ENCODE measurements at places on chromosomes 16 and 17.

GRCh38 chr17:38322897-38323296 is 20.9 kb downstream of the GPR179 start:
- no peak for DNase-seq

DNA sequence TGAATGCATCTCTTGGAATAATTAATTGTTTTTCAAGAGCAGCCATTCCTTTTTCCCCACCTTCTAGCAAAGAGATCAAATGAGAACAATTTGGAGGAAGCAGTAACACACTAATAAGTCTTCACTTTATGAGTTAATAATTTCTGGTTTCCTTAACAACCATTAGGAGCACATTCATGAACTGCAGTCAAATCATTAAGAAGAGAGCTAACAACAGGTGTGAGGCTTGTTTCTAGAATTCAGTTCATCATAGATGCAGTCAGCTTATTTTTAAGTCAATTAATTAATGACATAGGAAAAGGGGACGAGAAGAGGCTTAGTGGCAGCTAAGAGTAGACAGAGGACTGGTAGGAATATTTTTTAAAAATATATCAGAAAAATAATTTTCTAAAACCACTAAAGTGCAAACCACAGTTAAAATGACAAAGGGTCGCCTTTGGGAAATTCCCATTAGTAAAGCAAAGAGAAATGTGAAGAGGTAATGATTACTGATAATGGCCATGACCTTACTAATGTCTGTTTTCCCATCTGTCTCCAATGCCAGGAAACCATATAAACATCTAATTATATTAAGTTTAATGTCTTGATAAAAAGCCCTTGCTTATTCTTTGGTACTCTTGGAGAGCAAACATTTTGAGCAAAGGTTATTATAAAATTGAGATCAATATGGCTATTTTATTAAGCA is 184.2 kb downstream of the KCNJ2 start:
- no peak for DNase-seq

- no peak for DNase-seq
Observed at GRCh38 chr16:87960296-87960695, 9.1 kb downstream of the BANP start.

- no peak for DNase-seq
Observed at GRCh38 chr16:1865902-1866690, 5.9 kb downstream of the MEIOB start.

GRCh38 chr16:19994466-19995170 is 79.1 kb downstream of the GPR139 start:
- DNase-seq, result no peak

GRCh38 chr17:64154313-64154695 is 24.4 kb upstream of the ERN1 start:
- DNase-seq, result no peak

DNA sequence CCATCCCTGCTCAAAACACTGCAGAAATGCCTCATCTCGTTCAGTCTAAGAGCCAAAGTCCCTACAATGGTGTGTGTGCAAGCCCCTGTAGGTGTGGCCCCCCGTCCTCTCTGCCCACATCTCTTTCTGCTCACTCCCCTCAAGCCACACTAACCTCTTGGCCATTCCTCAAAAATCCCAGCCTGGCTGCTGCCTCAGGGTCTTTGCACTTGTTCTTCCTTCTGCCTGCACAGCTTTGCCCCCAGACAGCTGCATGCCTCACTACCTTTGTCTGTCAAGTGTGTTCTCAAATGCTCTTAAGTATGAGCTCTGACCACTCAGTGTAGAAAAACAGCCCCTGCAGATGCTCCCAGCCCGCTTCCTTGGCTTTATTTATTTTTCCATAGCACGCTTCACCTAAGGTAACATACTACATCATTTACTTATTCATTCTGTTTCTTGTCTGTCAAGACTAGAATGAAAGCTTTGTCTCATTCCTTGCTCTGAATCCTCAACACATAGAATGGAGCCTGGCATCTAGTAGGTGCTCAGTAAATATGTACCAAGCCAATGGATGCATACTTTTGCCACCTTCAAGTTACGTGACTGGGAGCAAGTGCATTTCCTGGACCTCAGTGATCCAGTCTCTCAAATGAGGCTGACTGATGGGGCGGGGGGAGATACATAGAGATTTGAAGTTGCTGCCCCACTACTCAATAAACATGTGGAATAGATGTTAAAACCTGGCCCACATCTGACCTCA is 38.1 kb downstream of the RAI1 start:
- no peak for DNase-seq

DNA sequence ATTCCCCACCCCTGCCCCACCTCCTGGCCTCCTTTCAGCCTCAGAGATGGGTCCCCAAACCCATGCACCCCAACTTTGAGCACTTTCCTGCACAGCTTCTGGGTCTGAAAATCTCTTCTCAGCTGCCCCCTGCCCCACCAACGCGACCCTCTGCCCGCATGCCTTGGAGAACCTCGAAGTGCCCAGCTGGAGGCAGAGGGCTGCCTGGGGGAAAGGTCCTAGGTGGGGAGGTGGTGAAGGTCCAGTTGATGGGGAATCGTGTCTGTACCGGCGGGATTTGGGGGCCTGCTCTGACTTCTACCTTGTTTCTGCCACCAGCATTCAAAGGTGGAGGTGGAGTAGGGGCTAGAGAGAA is 1.3 kb downstream of the NKD1 start:
- DNase-seq, result no peak

GRCh38 chr16:29011851-29012250 is 27.0 kb downstream of the LAT start:
- DNase-seq, result no peak

DNA sequence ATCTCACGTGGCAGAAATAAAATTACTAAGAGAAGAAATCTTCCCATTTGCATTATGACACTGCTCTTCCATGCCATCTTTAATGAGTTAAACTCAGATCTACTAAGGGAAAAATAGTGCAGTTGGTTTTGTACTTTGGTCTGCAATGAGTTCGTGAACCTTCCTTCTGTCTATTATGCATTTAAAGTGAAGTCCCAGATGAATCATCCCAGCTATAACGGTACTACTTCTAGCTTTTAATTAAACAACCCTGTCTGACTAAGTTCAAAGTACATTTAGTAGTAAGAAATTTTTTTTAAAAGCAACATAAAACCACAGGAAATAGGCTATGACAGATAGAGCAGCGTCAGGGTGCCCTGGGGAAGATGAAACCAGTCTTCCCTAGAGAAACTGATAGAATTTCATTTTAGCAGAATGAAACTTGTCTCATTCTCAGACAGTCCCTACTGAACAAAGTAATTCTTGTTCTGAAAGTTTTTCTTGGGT is 1.8 kb downstream of the TMIGD1 start:
- DNase-seq, result no peak

- no peak for DNase-seq
Observed at GRCh38 chr17:17971431-17972125, 622 bp downstream of the TOM1L2 start.

GRCh38 chr17:68334393-68334792 is 43.1 kb downstream of the ARSG start:
- no peak for DNase-seq

DNA sequence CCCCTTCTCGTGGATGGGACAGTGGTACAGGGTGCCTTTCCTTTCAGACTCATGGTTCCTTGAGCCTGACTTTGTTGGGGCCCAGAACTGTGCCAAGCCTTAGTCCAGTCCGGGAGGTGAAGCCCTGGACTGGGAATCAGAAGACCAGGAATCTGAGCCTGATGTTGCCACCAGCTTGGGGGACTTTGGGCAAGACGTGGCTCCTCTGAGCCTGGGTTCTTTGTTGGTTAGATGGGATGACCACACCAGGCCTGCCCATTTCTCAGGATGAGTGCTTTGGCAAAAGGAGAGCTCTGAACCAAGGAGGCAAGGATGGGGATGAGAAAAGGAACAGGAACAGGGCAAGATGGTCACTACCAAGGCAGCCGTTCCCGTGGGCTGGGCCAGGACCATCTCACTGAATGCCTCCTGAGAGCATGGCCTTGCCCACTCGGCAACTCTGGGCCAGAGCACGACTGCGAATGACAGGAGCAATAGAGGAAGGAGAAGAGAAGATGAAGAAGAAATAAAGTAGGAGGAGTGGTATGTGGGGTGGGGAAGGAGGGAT is 32.5 kb downstream of the PITPNM3 start:
- no peak for DNase-seq

GRCh38 chr17:77287432-77288068 is 146.8 kb downstream of the SEC14L1 start:
- no peak for DNase-seq

DNA sequence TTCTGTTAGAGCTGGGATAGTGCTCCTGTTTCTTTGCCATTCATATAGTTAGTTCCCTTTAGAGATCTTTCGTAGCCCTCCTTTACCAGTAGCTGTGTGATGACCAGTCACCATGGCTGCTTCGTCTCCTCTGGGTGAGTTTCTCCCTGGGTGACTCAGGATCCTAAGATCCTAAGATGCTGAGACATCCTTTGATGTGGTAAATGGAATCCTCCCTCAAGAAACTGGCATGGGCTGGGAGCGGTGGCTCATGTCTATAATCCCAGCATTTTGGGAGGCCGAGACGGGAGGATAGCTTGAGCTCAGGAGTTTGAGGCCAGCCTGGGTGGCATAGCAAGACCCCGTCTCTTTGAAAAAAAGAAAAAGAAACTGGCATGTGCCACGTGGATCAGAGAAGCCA is 5.9 kb downstream of the PHAF1 start:
- DNase-seq, result no peak

DNA sequence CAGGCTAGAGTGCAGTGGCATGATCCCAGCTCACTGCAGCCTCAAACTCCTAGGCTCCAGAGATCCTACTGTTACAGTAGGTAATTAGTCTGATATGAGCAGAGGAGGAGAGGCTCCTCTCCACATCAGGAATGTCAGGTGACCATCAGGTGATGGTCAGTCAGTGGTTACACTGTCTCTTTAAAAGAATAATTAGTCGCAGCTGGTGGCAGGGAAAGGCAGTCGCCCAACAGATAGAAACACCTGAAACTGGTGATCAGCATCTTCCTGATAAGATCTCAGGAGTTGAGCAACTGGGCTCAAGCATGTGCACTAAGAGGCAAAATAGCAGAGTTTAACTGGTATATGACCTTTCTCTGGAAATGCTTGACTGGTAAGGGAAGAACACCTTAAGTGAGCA is 21.5 kb upstream of the ABCA5 start:
- DNase-seq, result no peak

GRCh38 chr17:68512960-68513474 is 787 bp downstream of the PRKAR1A start:
- no peak for DNase-seq

- no peak for DNase-seq
Observed at GRCh38 chr17:7237761-7238419, 1.4 kb downstream of the PHF23 start.

- no peak for DNase-seq
Observed at GRCh38 chr16:27579087-27579980, 29.4 kb downstream of the KATNIP start.

DNA sequence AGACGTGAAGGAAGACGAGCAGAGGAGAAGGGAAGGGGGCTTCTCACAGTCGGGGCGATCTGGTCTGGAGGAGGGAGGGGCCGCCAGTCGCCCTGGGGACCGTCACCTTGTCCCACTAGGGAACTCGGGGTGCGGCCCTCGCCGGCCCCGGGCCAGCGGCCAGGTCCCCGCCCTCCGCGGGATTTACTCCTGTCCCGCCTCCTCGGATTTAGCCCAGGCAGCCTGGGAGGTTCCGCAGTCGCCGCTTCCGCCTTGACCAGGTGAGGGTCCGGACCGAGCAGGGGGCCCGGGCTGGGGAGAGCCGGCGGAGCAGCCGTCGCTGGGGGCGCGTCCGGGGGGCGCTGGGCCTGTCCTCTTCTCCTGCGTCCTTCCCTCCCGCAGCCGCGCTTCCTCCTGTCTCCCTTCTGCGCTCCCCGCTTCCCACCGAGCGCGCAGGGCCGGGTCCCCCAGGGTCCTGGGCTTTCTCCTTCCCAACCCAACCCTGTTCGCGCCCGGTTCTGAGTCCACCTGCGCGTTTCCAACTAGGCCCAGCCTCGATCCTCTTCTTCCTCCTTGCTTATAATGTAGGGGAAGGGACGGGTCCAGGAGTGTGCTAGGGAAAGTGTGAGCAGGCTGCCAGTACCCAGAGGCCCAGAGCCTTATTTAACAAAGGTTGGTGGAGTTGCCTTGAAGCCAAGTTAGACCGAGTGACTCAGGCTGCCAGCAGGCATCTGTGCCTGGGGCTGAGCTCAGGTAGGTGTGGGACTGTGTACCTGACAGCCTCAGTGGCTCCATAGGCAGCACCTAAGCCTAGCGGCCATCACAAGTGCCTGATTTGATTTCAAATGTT is at the start of gene TNK1:
Gene TNK1, plus strand, starts transcription at position 235 of the 829 bp plus-strand sequence. CDS start 1,838 bp downstream, outside the sequence.
- DNase-seq, result no peak

- no peak for DNase-seq
Observed at GRCh38 chr16:19882646-19883045, 2.0 kb downstream of the GPRC5B start.

DNA sequence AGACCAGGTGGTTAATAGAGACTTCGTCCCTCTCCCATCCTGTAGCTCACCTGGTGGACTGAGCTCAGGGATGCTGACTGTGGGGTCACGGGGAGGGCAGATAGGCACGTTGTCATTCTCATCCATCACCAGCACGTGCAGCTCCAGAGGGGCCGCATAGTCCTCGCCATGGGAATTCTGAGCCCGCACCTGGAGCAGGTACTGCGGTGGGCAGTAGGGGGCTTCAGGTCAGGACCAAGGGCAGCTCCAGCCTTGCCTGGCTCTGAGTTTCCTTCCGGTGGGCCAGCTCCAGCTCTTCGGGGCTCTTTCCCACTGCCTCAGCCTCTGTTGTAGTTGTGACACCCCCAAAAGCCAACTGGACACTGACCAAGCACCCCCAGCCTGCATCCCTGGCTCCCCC is 5.6 kb downstream of the CDH16 start:
- no peak for DNase-seq

DNA sequence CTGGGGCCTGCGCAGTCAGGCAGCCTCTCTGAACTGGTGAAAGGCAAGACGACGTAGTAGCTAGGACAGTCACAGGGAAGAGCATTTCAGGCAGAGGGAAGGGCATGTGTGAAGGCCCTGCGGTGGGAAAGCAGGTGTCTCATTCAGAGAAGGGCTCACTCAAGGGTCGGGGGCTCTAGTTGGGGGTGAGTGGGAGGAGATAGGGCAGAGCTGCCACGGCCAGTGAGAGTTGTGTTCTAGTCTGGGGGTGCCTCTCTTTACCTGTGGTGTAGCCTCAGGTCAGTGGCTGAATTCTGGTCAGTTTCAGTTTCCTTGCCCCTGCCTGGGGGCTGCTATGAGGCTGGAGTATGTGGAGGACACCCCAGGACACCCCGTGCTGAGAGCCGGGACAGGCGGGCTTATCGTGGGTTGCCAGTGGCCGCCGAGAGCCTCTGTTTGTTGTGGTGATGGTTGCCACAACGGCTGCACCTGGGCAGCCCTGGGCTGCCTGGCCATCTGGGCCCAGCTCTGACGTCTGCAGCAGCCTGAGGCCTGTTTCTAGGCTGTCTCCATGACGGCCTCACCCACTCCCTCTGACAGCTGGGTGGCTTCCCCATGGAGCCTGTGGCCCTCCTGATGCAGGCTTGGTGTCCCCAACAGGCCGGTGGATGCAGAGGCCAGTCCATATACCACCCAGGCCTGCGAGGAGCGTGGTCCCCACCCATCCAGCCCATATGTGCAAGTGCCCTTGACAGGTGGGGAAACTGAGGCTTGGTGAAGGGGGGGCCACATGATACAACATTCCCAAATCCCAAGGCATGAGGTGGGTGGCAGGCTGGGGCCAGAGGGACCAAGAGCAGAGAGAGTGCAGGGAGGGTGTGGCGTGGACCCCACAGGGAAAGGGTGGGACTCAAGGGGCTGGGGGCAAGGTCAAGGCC is 10.8 kb downstream of the MAP2K3 start:
- DNase-seq, result no peak

- DNase-seq, result no peak
Observed at GRCh38 chr16:57862698-57863433, 60.6 kb upstream of the KIFC3 start.

GRCh38 chr17:31444026-31444425 is 52.6 kb downstream of the RAB11FIP4 start:
- DNase-seq, result no peak
